Non-pigmented ciliary epithelial cell (primary cell): ENCODE measurements at places on chromosomes 7 and 10.

DNA sequence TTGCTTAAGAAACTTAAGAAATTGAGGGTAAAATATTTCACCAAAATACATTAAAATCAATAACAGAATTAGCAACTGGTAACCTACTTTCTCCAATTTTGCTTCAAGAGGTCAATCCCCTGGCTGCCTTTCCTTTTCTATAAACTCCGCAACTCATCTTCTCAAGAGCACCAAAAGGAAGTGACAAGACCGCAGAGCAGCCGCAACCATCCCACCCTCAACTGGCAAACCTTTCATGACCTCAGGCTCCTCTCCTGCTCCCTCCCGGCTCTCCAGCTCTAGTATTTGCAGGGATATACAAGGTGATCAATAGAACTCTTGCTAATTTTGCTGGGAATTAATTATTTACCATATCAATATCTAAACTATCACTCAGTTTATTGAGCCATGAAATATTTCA lies 88.9 kb downstream of the ATE1 start:
- DNase-seq: no peak

DNA sequence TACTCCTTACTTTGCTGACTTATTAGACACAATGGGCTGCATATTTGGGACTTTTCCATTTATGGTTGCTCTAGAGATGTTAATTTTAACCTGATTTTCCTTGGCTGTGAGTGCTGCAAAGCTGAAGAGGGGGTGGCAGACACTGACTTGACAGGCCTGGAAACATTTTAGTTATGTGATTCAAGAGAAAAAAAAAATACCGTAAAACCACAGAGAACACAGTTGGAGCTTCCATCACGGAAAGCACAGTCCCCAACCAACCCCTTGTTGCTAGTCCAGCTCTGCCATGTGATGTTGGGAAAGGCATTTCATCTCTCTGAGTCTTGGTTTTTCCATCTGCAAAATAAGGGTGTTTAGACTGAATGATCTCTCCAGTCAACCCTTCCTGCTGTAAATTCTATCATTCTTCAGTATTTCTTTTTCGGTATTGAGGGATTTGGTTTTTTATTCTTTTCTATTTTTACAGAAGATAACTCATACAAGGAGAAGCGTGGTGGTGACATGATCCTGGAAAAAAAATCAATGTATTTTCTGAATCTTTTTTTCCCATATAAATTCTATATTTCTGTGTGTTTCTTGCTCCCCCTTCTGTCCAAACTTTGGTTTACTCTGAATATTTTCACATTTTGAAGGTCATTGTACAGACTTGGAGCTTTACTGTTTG lies 246.1 kb downstream of the REEP3 start:
- peak; percentile 65 for DNase-seq

DNA sequence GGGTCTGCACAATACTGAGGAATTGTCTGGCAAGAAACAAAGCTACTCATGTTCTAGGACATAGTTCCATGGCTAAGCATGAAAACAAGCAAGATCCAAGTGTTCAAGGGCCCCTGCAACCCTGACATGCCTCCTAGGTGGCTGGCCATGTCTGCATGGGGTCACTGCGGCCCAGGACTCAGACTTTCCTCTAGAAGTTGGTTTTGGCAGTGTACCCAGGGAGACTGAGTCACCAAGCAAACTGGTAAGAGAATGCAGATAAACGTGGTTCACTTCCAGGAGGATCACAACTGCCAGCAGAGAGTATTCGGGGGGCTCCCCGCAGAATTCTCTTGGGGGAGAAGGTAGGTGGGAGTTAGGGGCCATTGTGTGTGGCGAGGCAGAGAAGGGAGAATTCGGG lies 7.4 kb upstream of the PFKFB3 start:
- no peak for DNase-seq

DNA sequence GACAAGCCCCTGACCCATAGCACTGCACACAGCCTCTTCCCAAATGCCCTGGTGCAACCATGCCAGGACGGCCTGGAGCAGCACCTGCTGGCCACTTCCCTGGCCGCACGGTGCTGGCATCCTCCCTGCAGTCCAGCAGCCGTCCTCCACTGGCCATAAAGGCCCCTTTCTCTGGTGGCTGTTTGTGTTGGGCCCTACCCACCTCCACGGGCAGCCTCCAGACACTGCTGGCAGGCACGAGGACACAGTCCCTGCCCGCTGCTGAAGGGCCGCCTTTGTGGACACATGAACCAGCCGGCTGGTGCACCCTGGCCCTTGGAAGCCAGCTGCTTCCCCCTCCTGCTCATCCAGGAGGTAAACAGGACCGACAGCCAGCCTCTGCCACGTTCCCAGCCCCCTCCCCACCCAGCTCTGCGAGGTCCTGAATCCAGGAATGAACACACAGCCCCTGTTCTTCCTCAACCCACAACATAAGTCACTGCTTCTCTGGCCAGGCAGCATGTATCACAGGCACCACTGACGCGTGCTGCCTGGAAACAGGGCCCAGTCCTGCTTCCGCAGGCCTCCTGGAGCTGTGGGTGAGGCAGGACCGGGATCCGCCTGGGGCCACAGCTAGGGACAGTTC lies 43.8 kb downstream of the SPOCK2 start:
- DNase-seq: no peak

DNA sequence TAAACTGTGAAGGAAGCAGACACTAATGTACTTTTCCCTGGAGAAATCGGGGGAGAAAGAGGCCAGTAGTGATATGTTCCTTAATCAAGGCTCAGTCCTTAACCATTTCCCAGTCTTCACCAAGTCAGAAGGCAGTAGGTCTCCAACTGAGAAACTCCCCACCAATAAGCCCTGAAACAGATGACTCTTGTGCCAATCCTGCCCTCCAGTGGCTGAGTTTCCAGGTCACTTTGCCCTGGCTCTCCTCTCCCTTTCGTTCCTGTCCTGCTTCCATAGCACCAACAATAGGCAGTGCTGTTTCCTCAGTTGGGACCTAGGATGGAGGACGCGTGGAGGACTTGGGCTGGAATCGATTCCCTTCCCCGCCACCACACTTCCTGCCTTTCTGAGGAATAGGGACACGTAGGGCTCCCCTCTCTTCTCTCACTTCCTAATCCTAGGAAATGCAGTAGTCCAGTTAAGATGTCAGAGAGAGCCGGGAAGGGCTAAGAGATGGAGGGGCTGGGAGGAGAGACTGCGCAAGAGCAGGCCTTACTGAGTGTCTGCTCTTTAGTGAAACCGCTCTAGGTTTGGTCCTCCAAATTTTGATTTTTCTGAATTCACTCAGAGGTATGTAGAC lies 23.4 kb downstream of the ATOH7 start:
- no peak for DNase-seq

GRCh38 chr10:33509231-33509831 lies 174.9 kb upstream of the NRP1 start:
- DNase-seq: peak; percentile 67

GRCh38 chr10:103598654-103599115 lies 105.2 kb downstream of the NEURL1 start:
- no peak for DNase-seq

DNA sequence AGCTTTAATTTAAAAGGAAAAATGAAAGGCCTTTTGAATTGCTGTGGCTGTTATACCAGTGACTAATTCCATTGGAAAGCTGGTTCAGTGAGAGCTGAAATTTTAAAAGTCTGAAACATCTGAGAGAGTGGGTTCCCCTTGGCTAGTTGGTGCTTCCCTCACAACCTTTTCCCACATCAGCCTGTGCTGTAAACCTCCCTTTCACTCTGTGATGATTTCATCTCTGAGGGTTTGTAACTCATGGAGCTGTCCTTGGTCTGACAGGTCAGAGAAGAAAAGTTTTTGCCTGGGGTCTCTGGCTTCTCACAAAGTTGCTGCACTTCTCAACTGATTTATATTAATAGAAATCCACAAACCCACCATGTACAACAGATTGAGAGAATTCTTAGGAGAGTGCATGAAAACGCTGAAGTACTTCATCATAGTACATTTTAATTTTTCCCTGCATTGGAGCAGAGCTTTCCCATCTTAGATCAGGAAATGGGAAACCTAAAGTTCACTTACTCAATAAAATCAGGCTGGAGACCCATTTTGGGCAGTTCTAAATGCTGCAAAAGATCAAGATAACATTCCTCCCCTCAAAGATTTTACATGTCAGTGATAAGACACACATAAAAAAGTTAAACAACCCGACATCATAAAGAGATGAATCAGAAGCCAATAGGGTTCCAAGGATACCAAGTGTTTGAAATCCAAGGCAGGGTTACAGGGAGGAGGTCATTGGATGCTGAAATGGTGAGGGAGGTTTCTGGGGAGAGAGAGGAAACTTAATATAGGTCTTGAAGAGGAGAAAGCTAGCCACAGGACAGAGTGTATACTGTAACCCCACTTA lies 157.0 kb upstream of the MKLN1 start:
- no peak for DNase-seq

DNA sequence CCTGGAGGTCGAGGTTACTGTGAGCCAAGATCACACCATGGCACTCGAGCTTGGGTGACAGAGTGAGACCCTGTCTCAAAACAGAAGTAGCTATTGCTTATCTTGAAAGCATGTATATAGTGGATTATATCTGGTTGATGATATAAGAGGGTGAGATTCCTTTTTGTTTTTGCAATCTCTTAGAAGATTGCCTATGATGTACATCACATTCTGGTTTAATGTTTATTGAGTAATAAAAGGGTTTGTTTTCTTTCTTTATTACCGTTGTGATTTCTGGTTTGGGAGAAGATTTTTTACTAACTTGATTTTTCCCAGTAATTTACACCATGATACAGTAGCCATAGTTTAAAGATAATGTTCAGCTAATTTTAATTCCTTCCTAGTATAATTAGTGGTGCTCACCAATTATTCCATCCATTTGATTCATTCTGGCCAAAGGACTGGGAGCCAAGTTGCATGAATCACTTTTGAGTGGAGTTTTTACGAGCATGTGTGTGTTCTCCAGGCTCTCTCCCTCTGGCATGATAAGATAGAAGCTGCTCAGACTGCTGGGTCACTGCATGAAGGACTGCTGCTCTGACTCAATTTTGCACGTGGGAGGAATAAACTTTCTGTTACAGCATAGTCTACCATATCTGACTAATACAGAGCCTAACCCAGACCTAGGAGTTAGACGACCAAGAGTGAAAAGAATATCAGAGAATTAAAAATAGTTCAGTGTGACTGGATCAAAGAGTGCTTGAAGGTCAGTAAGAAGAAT lies 13.5 kb upstream of the TSPAN13 start:
- peak; percentile 96 for DNase-seq

- DNase-seq: no peak
Measured at GRCh38 chr7:93402944-93403343, 170.8 kb downstream of the VPS50 start.

- no peak for DNase-seq
Measured at GRCh38 chr7:41573015-41573414, 129.9 kb downstream of the INHBA start.

DNA sequence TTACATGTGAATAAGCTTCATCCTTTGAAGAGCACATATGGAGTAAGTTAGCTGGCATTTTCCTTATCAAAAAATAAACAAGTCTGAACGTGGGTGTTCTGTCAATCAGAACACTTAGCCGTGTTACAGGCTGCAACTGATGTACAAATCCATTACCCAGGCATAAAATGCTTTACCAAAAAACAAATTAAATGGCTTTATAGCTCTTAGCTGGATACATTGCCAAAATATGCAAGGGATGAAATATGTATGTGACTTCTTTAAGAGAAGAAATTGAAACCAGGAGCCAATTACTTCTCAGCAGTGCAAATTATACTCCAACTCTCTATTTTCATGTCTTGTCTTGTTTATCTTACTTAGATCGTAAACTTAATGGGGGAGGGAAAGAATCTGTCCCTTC lies 214.8 kb downstream of the DGKB start:
- no peak for DNase-seq

GRCh38 chr10:129417870-129418269 lies 49.2 kb upstream of the MGMT start:
- no peak for DNase-seq

- DNase-seq: no peak
Measured at GRCh38 chr7:106288263-106288662, 3.5 kb upstream of the NAMPT start.

DNA sequence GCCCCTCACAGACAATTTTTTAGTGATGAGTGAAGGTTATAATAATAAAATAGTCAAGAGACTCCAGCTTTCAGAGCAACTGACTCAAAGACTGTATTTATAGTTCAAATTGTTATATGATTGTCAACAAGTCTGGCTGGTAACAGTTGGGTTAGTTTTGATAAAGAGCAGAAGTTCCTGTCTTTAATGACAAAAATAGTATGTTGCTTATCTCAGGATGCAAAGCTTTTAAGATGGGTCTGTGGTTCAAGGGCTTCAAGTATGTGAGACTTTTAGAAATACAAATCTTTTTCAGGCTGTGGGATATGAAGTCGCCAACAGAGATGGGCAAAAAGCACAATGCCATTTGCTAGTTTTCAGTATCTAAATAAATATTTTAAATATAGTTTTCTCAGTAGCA lies 118.4 kb downstream of the ABCA13 start:
- DNase-seq: no peak

DNA sequence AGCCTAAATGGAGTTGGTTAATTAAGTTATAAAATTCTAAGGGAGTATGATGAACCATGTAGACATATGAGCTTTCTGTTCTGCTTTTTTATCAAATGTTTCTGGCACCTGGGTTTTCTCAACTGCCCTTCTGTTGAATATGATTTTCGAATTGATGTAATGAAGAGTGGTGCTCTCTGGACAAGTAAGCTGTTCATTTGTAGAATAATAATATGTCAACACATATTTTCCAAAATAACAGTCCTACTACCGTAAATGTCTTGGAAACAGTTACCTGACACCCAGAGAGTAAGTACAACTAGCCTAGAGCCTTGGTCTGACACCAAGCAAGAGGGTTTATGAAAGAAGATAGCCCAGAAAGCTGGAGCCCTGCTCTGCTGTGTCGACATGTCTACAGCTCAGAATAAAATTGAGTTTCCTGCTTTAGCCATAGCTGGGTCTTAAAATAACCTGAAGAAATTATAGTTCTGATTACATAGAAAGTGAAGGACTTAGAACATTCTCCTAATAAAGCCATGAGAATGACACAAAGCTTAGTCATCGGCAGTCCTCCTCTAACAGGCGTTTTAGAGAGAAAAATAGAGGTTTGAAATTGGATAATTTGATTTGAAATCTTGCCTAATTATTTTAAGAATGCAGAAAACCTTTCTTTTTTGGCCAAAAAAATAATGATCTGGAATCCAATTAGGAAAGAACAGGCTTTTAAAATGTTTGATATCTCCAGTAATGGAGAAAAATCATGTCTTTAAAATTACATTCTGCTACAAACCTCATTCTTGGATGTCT lies 25.1 kb downstream of the HDAC9 start:
- DNase-seq: peak; percentile 53

GRCh38 chr10:71972746-71973695 lies 8.8 kb downstream of the CHST3 start:
- no peak for DNase-seq
